Kidney glomerular epithelial cell (primary cell): ENCODE measurements at places on chromosomes 13 and 19.

- DNase-seq = no peak
Measured at GRCh38 chr19:47002106-47002766, 17.4 kb upstream of the NPAS1 start.

- no peak for DNase-seq
Measured at GRCh38 chr13:49407068-49407467, 36.8 kb downstream of the CAB39L start.

GRCh38 chr19:806815-807421 lies 9.7 kb downstream of the PTBP1 start:
- DNase-seq = no peak

DNA sequence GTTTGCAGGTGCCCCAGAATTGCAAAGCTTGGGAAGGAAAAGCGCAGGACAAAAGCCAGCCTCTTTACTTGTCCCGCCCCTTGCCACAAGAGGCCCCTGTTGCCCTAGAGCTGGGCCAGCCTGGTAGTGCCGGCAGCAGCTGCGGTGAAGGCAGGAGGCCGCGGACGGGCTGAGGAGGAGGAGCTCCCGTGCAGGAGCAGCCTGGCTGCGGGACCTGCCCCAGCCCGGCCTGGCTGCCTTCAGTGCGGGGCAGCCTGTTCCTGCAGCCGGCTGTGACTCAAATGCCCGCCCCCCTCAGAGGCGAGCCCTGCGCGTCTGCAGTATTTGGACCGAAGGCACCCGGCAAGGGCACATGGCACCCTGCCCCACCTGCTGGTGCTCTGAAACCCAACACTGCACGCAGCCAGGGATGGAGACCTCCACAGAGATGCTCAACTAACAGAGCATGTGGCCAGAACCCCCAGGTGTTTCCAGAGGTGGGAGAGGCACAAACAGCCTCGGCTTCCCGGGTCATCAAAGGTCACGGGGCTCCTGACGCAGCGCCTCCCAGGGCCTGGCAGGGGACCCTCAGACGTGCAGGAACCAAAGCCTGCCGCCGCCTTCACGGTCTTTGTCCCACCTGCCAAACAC lies 29.7 kb downstream of the NAXD start:
- peak; percentile 24 for DNase-seq

GRCh38 chr13:110811008-110811720 lies 97.7 kb downstream of the ING1 start:
- DNase-seq = no peak

- no peak for DNase-seq
Measured at GRCh38 chr13:44920013-44920412, 69.3 kb downstream of the NUFIP1 start.

DNA sequence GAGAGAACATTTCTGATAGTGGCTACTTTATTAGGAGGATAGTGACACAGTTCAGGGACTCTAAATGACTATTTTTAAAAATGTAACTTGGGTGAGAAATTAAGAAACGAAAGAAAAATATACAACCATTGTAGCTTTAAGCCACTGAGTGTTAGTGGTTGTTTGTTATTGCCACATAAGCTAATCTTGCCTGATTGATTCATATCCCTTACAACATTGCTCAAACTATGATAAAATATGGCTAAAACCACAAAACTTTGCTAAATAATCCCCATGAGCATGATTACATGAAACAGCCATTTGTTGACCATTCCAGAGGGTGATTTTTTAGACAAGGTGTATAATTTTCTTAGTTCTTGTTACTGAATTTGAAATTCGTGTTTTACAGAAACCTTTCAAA lies 343.4 kb downstream of the SLITRK5 start:
- DNase-seq = no peak

DNA sequence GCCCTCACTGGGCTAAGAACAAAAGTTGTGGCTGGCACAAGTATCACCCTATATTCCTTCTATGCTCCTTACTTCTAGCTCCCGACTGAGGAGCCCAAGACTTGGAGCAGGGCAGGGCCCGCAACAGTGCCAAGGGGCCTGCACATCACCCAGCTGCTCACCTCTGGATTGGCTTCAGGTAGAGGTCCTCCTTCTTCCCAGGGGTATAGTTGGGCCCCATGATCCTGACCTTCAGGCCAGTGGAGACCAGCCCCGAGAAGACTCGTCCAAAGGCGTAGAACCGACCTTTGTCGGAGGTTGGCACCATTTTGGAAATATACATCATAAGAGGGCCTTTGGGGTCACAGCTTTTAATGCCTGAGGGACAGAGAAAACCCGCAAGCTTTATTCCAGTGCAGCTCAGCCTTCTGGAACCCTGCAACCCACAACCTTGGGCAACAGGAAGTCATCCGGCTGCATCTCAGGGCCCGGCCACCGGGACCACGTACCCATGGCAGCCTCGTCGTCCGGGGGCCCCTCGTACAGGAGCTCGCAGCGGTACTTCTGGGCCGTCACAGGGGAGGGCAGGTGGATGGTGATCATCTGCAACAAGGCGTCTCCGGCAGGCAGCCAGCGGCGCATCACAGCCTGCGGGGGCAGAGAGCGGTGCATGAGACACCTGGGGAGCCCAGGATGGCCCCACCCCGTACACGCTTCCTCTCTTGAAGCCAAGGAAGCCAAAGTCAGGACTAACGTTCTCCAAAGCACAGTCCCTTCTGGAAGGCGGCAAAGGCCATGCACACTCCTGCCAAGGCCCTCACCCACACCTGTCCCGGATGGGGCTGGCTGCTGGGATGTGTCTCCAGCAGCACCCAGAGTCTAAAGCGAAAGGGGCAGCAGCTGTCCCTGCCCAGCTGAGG lies 4.7 kb downstream of the EEF2 start:
- no peak for DNase-seq

GRCh38 chr19:35822579-35822978 lies 9.9 kb upstream of the PRODH2 start:
- no peak for DNase-seq

DNA sequence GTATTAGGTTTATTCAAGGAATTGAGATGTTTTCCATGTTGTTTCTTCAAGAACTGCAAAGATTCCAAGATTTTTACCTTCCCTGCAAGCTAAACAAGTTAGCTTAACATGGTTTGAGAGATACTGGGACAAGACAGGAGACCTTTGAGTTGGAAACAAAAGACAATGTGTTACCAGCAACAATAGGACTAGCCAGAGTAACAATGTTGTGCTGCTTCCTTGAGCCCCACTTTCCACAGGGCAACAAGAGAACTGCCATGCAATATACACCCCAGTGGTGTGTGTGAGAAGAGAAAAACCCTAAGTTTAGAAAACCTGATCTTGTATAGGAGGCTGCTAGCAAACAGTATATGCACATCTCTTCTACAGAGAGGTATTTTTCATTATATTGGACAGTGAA lies 264.6 kb downstream of the PCDH20 start:
- DNase-seq = no peak
